DMS 273 treated with DMSO at 0.1 percent for 48 hours (cell line): ENCODE measurements at places on chromosomes 6 and 20.

- no peak for DNase-seq
Measured at GRCh38 chr20:53642196-53643030, 48.8 kb upstream of the ZNF217 start.

GRCh38 chr20:54083459-54083858 lies 13.1 kb upstream of the BCAS1 start:
- DNase-seq, result no peak

GRCh38 chr20:36607586-36608387 lies 2.2 kb downstream of the RAB5IF start:
- DNase-seq, result no peak

- DNase-seq, result no peak
Measured at GRCh38 chr6:155646443-155646842, 190.8 kb upstream of the NOX3 start.

DNA sequence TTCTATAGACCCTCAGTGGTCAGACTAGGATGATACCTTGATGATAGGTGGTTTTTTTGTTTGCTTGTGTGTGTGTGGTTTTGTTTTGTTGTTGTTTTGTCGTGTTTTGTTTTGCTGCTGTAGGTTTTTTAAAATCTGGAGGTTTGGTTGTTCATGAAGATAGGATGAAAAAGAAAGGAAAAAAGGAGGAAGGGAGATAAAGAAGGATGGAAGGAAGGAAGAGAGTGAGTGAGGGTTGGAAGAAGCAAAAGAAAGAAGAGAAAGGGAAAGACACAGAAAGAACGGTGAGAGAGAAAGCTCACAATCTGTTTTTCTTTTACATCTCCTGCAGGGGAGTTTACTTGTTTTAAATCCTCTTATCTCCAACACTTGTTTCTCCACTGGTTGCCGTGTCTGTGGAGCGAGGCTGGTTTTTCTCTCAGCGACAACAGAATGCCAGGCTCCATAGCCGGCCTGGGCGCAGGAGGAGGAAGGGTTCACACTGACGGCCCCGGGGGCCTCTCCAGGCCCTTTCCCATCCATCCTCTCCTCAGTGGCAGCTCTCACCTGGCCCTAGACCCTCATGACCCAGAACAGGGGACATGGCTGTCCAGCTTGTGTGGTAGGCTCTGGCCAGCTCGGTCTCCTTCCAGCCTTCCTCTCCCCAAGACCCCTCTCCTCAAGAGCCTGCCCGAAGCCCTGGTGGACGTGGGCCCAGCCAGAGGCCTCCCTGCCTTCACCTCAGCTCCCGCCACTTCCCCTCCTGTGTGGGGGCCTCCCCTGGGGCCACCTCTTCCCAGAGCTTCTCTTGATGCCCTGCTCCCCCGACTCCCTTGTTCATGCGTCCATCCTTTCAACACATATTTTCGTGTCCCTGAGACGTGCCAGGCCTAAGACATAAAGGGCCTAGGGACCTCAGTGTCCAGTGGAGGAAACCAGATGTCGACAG lies 168.4 kb downstream of the VEGFA start:
- no peak for DNase-seq

DNA sequence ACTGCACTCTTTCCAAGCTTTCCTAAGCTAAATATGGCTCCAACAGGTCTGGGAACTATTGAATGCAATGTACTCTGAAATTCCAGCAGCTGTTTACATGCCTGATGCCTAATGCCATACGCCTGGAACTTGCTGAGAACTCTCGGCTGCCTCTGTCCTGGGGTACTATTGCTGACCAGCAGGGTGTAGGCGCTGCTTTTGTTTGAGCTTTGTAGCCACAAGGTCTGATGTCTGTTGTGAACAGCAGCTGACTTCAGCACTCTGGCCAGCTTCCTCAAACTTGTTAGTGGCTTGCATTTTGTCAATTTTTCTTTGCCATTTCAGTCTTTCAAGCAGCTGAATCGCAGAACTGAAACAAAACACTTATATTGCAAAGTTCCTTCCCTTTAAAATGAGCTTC lies 26.7 kb downstream of the SAYSD1 start:
- no peak for DNase-seq

DNA sequence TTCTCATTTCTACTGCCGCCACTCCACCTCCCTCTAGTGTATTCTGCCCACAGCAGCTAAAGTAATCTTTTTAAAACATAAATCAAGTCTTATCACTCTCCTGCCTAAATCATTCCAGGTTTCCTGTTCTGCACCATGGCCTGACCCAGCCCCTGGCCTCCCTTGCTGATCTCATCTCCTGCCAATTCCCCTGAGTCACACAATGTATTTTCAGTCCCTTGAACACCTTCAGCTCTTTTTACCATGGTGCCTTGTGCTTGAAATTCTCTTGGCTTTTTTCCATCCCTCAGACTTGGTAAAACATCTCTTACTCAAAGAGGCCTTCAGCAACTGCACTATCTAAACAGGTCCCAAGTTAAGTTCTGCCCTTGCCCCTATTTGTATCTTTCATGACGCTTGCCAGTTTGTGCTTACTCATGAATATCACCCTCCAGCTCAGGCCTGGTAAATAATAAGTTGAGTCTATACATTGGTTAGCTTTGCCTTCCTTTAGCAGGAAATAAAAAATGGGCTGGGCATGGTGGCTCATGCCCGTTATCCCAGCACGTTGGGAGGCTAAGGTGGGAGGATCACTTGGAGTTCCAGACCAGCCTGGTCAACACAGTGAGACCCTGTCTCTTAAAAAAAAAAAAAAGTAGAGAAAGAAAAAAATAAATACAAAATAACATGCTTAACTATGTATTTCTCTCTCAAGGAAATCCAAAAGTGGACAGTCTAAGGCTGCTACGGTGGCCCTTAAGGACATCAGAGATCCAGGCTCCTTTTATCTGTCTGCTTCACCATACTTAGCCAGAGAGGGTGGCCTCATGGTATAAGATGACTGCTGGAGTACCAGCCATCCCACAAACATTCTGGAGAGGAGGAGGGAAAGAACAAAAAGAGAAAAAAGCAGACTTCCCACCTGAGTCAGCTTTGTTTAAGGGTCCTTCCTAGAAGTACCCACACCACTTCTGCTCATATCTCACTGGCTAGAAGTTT lies 62.2 kb downstream of the ARFGEF2 start:
- no peak for DNase-seq

DNA sequence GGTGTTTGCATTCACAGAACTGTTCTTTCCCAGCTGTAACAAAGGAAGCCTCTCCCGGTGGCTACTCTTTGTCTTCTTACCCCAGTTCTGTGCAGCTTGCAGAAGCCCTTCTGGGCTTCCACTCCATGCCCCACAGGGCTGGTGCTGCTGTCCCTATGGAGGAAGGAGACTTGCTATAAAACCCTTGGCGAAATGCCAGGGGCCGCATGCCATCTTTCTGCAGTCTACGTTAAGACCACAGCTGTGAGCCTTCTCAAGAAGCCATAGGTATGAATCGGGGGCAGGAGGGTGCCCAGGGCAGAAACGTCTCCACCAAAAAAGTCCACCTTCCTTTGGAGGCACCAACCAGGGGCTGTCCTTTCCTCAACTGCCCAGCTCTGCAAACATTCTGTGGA lies 60.7 kb downstream of the PRND start:
- no peak for DNase-seq

DNA sequence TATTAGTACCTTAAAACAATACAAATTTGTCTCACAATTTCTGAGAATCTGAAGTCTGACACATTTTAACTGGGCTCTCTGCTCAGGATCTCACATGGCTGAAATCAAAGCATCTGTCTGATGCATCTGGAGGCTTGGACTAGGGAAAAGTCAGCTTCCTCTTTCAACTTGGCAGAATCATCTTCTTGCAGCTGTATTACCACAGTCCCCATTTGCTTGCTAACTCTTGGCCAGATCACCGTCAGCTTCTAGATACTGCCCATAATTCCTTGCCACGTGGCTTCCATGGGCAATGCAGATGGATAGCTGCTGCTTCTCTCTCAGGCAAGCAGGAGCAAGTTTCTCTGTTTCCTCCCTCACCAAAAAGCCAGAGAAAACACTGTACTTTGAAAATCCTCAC lies 1106.4 kb upstream of the CITED2 start:
- DNase-seq, result no peak

DNA sequence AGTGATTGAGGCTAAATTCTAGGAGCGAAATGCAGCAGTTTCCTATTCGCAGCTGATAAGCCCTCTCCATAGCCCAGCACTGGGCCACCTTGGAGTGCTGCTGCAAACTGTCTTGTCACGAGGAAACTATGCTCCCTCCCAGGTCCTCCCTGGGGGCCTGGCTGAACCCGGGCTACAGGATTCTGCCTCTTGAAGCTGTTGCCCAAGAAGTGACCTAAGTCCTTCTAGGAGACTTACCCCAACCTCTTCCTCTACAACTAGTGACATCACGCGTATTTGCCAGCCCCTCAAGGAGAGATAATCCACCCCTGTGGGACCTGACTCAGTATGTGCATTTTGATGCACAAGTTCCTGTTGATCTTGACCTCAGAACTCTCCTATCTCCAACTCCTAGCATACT lies 26.5 kb upstream of the ZFAND3 start:
- DNase-seq, result no peak

DNA sequence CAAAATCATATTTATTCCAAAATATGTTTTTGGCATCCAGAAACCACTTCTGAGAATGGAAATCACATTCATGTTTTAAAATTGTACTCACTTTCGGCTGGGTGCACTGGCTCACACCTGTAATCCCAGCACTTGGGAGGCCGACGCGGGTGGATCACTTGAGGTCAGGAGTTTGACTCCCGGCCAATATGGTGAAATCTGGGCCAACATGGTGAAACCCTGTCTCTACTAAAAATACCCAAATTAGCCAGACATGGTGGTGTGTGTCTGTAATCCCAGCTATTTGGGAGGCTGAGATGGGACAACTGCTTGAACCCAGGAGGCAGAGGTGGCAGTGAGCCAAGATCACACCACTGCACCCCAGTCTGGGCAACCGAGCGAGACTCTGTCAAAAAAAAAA lies 580.7 kb downstream of the MAFB start:
- DNase-seq, result no peak

DNA sequence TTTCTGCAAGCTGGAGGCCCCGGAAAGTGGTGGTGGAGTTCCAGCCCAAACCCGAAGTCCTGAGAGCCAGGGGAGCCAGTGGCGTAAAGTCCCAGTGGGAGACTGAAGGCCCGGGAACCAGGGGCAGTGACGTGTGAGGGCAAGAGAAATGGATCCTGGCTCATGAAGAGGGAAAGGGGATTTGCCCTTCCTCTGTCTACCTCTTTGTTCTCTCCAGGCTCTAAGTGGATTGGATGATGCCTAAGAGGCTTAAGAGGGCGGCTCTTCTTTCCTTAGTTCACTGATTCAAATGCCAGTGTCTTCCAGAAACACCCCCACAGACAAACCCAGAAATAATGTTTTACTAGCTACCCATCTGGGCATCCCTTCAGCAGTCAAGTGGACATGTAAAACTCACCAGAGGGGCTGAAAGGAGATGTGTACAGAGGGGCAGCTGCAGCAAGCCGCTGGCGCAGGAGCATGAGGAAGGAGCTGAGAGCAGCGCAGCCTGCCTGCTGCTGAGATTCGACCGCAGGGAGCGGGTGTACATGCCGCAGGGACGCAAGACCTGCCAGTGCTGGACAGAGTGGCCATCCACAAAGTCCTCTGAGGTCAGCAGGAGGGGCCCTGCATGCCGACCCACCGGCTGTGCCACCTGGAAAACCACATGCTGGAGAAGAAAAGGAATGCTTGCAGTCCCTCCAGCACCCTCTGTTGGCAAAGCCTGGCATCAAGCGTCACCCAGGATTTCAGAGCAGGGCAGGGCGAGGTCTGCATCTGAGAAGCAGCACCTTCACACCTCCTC lies 29.5 kb downstream of the CDYL start:
- peak; percentile 12 for DNase-seq

- no peak for DNase-seq
Measured at GRCh38 chr6:56961151-56961550, 6.2 kb downstream of the BEND6 start.

GRCh38 chr20:34475979-34476736 lies 40.1 kb upstream of the DYNLRB1 start:
- DNase-seq, result no peak

- no peak for DNase-seq
Measured at GRCh38 chr6:34525431-34526175, 30.5 kb downstream of the SPDEF start.

GRCh38 chr6:35610830-35611229 lies 77.9 kb downstream of the FKBP5 start:
- no peak for DNase-seq

DNA sequence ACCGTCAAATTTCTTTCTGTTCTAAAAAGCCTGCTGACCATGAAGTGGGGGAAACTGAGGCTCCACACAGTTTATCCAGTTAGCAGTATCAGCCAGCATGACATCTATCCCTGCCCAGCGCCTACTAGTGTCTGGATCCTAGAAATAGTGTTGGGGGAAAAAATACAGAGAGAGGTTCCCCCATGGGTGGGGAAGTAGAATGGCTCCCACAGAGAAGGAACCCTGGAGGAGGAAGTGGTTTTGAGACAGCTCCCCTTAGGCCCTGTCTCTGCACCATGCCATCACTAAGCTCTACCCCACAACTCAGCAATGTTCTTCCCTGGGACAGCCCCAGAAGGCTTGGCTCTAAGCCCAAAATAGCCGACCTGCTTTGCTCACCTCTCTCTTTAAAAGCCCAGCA lies 153.4 kb downstream of the MBOAT1 start:
- no peak for DNase-seq

- DNase-seq, result no peak
Measured at GRCh38 chr6:25359891-25360290, 80.7 kb downstream of the CARMIL1 start.

DNA sequence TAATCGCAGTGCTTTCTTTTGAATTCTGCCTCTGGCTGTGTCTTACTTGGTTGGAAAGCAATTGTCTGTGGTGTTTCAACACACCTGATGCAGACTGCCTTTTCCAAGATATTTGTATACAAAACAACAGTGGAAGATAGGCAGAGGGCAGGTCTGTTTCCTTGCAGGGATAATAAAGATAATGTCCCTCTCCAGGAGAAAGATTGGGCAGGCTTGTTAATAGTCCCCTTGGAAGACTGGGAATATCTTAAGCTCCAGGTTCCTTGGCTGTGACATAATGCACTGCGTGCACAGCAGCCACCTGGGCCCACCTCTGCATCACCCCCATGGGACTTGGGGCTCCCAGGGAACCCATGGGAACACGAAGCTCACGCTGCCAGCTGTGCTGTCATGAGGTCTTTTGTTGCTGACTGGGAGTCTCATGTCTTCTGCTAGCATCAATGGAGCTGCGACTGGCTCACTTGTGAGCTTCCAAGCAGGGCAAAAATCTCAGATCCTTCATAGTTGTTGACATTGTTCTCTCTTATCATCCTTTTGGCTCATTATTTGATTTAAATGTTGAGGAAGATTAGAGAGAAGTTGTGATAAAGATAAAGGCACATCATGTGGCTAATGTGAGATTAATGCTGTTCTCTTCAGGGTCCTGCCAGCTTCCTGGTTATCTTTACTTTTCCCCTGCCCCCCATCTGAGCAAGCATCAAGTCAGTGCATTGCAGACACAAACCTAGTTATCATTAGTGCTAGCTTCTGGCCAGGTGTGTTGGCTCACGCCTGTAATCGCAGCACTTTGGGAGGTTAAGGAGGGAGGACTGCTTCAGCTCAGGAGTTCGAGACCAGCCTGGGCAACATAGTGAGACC lies 107.1 kb upstream of the ASF1A start:
- DNase-seq, result no peak
